ENCODE measurements at places on chromosomes 16 and 17. TPM values are rescaled to one million over a fixed set of nuclear protein-coding genes. Genes with fewer than 3 reads are reported as not detected.

GRCh38 chr17:15154618-15155017, 110.5 kb downstream of the PMP22 start:
- DNase-seq = no peak

DNA sequence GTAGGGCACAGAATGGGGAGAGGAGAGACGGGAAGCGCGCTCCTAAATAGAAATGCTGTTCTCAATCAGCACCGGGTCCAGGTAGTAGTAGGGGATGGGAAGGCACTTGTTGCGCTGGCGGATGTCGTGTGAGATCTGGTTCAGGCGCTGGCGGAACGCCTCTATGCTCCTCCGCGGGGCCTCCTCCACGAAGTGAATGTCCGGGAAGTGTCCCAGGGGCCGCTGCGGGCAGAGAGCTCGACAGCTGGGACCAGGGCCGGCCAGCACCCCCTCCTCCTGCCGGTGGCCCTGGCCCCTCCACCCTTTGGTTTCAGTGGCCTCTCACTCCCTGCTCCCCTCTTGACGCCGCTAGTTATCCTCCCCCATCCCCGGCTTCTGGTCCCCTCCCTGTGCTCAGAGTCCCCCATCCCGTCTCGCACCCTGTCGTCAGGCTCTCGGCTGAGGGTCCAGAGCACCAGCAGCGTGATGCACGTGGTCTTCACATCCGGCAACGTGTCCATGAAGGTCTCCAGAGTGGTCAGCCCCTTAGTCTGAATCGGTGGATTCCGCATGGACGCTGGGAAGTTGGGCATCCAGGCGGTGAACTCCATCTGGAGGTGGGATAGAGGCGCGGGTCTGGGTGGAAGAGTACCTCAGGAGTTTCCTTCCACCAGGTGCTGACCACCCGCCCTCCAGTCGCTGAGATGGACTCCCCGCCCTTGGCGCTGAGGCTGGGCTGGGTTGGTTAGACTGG, 14.6 kb downstream of the ALOX12B start:
- DNase-seq = peak; percentile 76

ITGA2B gene
- 0.67 TPM for polyA plus RNA-seq

C17orf100 gene
- 3.7 TPM for polyA plus RNA-seq

TAT gene
- polyA plus RNA-seq = not detected

MAF gene
- polyA plus RNA-seq = 47.1 TPM

LGALS9B gene
- not detected for polyA plus RNA-seq

AIPL1 gene
- not detected for polyA plus RNA-seq

DNA sequence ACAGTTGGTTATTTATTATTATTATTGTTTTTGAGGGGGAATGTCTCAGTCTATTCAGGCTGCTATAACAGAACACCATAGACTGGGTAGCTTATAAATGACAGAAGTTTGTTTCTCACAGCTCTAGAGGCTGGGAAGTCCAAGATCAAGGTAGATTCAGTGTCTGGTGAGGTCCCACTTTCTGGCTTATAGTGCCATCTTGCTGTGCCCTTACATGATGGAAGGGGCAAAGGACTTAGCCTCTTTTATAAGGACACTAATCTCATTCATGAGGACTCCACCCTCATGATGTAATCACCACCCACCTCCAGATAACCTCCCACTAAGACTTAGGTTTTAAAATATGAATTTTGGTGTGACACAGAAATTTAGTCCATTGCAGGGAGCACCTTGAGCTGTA, 224.6 kb downstream of the HAPSTR1 start:
- DNase-seq = no peak

DNA sequence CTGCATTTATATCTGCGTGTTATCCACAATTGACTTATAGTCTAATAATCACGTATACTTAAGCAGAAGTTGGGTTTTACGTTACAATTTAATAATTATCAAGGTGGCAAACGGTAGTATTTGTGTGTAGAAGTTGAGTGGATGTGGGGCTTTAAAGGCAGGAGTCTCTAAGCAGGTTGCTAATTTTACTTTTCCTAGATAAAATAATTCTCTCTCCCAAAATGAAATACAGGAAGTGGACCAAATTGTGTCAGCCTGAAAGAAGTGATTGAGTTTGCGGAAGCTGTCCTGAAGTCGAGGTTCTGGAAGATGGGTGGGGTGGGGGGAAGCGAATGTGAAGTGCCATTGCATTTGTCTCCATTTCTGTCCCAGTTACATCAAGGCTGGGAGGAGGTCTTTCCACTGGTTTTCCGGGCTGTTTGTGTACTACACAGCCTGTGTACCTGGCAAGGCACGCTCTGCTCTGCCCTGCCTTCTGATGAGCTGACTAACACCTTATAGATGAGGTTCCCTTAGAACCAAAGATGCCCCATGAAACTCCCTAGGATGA, 385.1 kb downstream of the WWOX start:
- no peak for DNase-seq

PTX4 gene
- not detected for polyA plus RNA-seq

GRCh38 chr16:80585764-80586163, 45.0 kb downstream of the DYNLRB2 start:
- no peak for DNase-seq

SEPTIN12 gene
- polyA plus RNA-seq = not detected

DNA sequence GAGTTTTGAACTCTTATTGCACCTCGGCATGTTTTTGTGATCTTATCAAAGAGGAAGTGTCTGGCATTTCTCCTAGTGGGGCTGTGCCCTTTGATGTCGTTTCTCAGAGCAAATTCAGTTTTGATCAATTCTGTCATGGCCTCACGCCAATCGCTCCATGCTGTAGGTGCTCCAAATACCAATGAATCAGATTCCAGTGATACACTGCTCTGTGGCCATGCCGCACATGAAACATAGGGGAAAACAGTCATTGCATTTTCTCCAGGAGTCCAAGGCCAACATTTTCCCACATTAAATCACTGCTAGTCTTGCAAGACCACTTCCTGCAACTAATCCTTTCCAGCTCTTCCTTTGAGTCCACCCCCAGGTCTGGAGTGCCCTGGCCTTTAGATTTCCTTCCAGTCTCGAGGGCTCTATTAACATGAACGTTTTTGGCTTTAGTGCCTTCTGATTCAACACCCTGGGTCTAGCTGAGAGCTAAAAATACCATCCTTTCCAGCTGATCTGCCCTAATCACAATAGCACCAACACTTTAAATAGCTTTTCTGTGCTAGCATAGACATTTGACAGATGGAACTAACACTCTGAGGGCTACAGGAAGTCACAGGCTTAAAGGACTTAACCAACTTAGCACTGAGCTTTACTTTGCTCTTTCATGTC, 18.2 kb upstream of the RASL10B start:
- no peak for DNase-seq

GRCh38 chr17:68455901-68456338, 1.4 kb downstream of the WIPI1 start:
- DNase-seq = no peak

- no peak for DNase-seq
These were observed 8.8 kb downstream of the MMP25 start for GRCh38 chr16:3054965-3055733.

DNA sequence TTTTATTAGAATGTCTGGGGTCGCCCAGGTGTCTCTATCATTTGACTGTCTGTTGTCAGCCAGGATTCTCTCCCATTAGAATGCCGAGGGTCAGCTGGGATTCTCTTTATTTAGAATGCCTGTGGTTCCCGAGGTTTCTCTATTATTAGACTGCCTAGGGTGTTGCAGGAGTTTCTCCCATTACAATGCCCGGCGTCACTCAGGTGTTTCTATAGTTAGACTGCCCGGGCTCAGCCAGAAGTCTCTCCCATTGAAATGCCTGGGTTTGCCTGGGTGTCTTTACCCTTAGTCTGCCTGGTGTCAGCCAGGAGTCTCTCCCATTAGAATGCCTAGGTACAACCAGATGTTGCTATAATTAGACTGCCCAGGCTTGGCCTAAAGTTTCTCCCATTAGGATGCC, 2252.0 kb downstream of the TP53TG3F start:
- DNase-seq = no peak

HSPB9 gene
- polyA plus RNA-seq = 0.99 TPM

GRCh38 chr17:16439811-16440351, 24.5 kb downstream of the TRPV2 start:
- no peak for DNase-seq

SOX8 gene
- polyA plus RNA-seq = 0.17 TPM

TSPOAP1 gene
- polyA plus RNA-seq = 12.5 TPM

GRCh38 chr17:31645351-31645750, 213.7 kb downstream of the COPRS start:
- no peak for DNase-seq

SEPTIN1 gene
- 5.0 TPM for polyA plus RNA-seq

- DNase-seq = peak; percentile 86
These were observed 5.4 kb upstream of the ICAM2 start for GRCh38 chr17:64025732-64026294.

TBC1D3C gene
- polyA plus RNA-seq = not detected

DNA sequence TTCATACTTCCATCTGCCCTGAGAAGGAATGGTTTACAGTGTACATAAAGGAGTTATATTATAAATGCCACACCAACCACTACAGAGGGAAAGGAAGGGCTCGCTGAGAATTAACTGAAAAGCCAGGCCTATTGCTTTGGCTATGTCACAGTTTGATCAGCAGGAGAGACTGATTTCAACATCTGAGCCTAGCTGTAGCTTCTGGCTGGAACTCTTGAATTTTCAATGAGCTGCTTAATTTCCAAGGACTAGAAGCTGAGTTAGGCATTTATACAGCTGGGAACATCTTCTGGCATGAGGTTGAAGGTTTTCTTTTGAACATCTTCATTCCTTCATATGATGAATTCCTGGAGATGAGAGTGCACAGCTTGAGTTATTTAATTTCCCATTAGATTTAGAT, 47.6 kb upstream of the GNAO1 start:
- no peak for DNase-seq

- no peak for DNase-seq
These were observed 10.9 kb downstream of the SLC7A6OS start for GRCh38 chr16:68299571-68300453.

DNA sequence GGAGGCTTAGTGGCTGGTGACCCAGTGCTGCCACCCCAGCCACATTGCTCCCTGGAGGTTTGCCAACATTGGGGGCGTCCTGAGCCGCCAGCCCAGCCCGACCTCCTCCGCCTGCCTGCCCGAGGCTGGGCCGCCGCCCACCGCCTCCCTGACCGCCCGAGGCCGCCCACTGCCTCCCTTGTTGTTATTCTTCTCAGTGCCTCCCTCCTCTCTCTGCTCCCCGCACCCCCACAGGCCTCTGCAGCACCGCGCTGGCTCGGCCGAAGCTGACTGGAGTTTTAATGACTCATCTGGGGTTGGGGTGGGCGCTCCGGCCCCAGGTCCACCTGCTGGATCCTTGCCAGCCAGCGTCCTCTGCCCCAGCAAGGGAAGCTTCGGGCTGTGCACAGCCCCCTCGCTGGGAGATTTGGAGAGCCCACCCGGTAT, 102.5 kb downstream of the RBFOX3 start:
- peak; percentile 57 for DNase-seq

ZNF469 gene
- polyA plus RNA-seq = 0.09 TPM

PSME3 gene
- polyA plus RNA-seq = 60.3 TPM
